Kidney glomerular epithelial cell (primary cell): ENCODE measurements at places on chromosomes 16 and 17.
A peak's percentile ranks its signal among the peaks of the same experiment; 100 is the strongest.

GRCh38 chr16:68229431-68230175 is 6.3 kb downstream of the ESRP2 start:
- DNase-seq, result peak; percentile 37

DNA sequence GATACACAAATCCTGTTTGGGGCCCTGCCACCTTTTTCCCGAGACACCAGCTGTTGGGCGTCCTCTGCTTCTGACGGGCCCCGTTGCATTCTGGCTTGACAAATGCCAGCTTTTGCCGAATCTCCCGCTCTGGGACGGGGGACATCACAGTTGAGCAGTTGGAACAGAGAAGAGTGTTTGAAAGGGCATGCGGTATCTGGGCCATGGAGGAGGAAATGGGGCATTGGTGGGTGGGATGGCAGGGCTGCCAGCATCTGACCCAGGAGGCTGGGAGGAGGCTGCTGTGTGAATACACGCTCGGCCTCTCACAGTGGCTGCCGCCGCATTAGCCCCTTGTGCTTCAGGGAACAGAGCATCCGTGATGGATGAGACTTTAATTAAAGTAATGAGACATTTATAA is 184.3 kb upstream of the TNRC6C start:
- no peak for DNase-seq

GRCh38 chr17:35708149-35708548 is 23.3 kb upstream of the RASL10B start:
- DNase-seq, result no peak

GRCh38 chr16:23072084-23072599 is 77.1 kb downstream of the USP31 start:
- DNase-seq, result peak; percentile 21

- DNase-seq, result no peak
Observed at GRCh38 chr17:16052486-16052885, 52.9 kb downstream of the TTC19 start.

DNA sequence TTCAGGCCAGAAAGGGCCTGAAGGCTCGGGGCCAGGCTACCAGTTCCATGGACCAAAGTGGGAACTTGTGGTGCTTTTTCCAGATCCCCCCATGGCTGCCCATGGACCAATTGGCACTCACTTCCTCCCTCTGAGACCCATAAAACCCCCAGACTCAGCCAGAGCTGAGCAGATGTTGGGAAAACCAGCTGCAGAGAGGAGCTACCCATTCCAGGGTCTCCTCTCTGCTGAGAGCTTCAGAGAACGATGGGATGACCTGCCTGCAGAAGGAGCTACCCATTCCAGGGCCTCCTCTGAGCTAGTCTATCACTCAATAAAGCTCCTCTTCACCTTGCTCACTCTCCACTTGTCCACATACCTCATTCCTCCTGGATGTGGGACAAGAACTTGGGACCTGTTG is 52.2 kb upstream of the MED9 start:
- no peak for DNase-seq
